Activated T-cell treated with anti-CD3 and anti-CD28 coated beads for 4 hours (primary cell): ENCODE measurements at places on chromosomes 16 and 17.
A peak's percentile ranks its signal among the peaks of the same experiment; 100 is the strongest.

- DNase-seq = peak; percentile 58
Observed at GRCh38 chr17:82065638-82066303, at the start of gene DUS1L. Gene DUS1L, minus strand, starts transcription at chr17:82065804. Its CDS starts 745 bp downstream, at chr17:82065059.

DNA sequence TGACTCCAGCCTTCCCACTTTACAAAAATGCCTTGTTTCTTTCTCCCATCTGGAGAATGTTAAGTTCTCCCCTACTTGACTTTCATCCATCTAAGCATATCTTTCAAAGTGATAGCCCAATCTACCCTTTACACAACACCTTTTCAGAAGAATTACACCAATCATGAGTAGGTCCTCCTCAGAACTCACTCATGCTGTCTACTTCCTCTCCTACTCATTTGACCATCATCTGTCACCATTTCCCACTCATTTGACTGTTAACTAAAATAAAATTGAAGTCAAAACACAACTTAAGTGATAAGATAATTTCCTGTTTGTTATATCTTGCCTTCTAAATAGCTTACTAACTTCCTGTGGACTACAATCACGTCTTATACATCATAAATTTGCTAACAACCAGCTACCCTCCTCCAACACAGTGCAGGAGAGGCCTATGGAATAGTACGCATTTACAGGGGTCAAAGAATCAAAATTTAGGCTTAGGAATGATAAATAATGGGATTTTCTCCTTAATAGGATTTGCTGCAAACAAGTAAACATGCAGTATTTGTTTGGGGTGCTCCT lies 16.1 kb downstream of the KCNJ16 start:
- no peak for DNase-seq

GRCh38 chr17:42669977-42670788 lies 6.6 kb downstream of the PLEKHH3 start:
- no peak for DNase-seq

DNA sequence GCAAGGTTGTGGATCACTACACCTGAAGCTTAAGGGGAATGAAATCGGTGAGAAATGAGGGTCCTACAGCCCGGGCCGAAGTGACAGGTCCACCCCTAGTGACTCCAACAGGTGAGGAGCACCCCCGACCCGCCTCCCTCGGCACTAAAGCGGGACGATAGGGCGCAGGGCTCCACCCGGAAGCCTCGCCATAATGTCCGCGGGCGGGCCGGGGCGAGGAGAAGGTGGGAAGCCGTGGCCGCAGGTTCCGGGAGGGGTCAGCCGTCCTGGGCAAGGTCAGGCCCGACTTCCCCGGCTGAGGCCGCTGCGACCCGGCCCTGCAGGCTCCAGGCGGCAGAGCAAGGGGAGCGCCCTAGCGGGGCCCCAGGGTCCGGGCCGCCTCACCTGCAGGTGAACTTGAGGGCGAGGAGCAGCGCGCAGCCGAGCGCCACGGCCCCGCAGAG lies 543 bp downstream of the TXNDC11 start:
- DNase-seq = peak; percentile 9

DNA sequence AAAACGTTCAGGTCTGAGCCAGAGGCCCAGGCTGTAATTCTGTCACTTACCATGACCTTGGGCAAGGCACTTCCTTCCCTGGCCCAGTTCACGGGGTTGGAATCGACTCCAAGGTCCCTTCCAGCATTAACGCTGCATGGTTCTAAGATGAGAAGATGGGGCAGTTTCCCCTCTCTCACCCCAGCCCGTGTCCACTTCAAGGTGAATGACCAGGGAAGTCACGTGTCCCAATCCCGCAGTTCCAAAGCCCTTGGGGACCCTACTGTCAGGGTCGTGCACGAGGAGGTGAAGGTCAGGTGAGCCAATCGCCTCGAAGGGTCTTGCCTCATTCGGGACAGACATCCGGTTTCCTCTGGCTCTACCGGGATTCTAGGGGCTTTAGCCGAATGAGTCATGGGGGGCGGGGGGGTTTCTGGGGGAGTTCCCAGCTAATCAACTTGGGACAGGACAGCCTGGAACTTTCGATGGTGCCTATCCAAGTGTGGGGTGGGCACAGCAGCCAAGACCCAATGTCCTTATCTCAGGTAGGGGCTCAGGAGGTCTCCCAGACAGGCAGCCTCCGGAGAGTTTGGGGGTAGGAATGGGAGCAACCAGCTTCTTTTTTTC lies 762 bp upstream of the CSF3 start:
- no peak for DNase-seq

DNA sequence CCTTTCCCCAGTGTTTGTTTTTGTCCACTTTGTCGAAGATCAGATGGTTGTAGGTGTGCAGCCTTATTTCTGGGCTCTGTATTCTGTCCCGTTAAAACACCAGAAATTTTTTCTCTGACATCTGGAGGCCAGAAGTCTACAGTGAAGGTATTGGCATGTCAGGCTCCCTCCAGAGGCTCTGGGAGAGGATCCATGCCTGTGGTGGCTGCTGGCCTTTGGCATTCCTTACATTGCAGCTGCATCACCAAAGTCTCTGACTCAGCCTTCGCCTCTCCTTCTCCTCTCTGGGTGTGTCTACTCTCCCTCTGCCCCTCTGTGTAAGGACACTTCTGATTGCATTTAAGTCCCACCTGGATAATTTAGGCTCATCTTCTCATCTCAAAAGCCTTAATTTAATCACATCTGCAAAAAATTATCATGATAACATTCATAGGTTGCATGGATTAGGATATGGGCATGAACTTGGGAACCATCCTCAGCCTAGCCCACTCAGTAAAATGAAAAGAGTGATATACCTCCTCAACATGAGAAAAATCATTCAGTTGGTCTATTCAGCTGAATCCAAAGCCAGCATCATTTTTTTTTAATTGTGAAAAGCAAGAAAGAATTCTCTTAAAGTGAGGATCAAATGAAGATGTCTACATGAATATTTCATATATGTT lies 78.0 kb downstream of the MAP2K6 start:
- no peak for DNase-seq

GRCh38 chr17:40910441-40910841 lies 25.4 kb upstream of the KRT20 start:
- DNase-seq = no peak

- no peak for DNase-seq
Observed at GRCh38 chr17:48530887-48531272, at the start of gene HOXB1. Gene HOXB1, minus strand, starts transcription at chr17:48531011. Its CDS starts 107 bp downstream, at chr17:48530904.

- no peak for DNase-seq
Observed at GRCh38 chr16:77435272-77435820, 512 bp upstream of the ADAMTS18 start.

- DNase-seq = no peak
Observed at GRCh38 chr17:73719588-73720071, 75.4 kb upstream of the SDK2 start.
